ENCODE measurements at places on chromosomes 12 and 14. TPM values are rescaled to one million over a fixed set of nuclear protein-coding genes. Genes with fewer than 3 reads are reported as not detected.

DNA sequence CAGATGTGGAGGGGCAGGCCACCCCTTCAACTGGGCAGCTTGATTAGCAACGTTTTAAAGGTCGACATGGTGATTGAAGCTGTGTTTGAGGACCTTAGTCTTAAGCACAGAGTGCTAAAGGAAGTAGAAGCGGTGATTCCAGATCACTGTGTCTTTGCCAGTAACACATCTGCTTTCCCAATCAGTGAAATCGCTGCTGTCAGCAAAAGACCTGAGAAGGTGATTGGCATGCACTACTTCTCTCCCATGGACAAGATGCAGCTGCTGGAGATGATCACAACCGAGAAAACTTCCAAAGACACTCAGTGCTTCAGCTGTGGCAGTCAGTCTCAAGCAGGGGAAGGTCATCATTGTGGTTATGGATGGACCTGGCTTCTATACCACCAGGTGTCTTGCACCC lies 23.9 kb upstream of the AICDA start:
- no peak for DNase-seq

DNA sequence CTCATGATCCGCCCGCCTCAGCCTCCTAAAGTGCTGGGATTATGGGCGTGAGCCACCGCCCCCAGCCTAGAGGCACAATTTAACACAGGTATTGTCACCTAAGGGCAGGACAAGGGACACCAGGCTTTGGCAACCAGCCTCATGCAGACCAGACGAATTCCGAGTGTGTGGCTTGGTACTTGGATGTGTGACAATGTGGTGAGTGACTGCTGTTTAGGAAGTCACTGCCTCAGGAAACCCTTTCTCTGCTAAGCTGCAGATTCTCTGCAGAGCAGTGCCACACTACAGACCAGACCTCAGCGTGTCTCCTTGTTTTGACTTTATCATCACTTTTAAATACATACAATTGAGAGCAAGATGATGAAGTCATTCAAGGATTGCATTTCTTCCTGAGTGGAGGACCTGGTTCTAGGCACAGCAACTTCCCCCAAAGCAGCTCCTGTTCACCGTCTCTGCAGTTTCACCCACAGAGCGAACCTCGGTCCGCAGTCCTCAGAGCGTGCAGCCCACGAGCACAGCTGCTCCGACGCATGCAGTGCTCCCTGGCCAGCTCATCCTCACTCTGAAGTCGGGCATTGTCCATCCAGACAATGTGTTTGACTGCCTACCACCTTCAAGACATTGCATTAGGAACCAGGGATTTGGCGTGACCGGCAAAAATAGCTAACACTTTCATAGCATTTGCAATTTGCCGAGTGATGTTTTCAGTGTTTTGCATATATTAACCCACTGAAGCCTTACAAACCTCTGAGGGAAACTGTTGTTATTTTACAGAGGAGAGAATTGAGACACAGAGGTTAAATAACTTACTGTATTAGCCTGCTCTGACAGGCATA lies 235.2 kb downstream of the CHST11 start:
- DNase-seq: no peak

- no peak for DNase-seq
Measured at GRCh38 chr14:93926873-93927799, at the start of gene FAM181A. Gene FAM181A, plus strand, starts transcription at chr14:93927344. Its CDS starts 942 bp downstream, at chr14:93928286.

- no peak for DNase-seq
Measured at GRCh38 chr12:40672741-40673271, 19.4 kb upstream of the CNTN1 start.

DNA sequence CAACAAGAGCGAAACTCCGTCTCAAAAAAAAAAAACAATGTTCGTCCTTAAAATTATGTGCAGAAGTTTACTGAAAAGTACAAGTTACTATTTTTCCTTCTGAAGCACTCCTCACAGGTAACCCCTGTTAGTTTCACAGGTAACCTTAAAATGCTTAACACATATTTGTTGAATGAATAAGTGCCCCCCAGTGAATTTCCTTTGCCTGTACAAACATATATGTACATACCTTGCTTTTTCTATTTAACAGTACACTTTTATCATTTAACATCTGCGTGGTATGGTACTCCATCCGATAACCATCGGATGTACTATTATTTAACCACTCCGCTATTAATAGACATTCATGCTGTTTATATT lies 1.4 kb upstream of the RAB35 start:
- no peak for DNase-seq

GRCh38 chr14:45998554-45998953 lies 653.0 kb downstream of the RPL10L start:
- no peak for DNase-seq

DNA sequence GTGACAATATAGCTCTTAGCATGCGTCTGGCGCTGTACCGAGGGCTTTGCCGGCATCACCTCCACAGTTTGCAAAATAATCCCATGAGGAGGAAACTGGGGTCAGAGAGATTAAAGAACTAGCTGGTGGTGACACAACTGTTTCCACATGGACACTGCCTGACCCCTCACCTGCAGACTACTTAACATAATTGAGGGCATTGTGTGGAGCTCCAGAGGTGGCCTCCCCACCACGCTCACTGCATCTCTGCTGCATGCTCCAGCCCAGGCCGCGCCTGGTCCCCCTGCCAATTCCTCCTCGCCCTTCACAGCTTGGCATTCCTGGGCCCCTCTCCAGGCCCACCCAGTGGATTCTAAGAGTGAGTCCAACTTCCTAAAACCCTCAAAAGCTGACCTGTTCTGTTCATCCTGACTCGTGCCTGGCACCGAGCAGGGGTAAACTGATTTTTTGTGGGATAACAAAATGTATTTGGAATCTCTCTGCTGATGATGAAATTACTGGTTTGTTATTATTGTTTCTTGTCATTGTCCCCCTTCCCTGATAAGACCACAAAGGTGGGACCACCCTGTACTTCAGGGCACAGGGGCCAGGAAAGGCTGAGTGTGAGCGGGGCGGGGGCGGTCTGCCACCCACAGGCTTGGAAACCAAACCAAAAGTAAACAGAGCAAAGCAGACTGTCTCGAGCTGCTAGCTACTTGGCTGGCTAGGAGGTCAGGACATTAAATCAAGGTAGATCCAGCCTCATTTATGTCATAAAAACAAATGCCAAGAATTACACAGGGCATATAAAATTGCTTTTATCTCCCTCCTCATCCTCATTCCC lies 40.6 kb downstream of the CHGA start:
- DNase-seq: no peak

- DNase-seq: no peak
Measured at GRCh38 chr12:98222135-98222534, 293.3 kb upstream of the TMPO start.

DNA sequence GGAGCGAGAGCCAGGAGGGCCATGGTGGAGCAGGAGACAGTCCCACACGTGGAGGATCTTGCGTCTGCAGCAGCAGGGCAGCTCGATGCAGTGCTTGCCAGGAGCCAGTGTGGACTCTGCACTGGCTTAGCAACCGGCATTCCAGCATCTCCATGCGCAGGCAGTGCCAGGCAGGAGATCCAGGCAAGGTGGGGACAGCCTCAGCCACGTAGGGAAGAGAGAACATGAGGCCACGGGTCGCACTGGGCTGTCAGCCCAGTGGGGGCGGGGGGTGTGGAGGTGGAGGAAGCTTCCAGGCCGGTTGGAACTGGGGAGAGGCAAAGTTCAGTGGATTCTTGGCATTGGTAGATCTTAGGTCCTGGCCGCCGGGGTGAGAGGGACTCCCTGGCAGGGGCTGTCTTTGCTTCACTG lies 121.0 kb upstream of the EVL start:
- no peak for DNase-seq

GRCh38 chr12:3262470-3262869 lies 185.3 kb downstream of the TSPAN9 start:
- no peak for DNase-seq

The PARPBP gene
- total RNA-seq: 0.27 TPM

The OR4M1 gene
- not detected for total RNA-seq
